AG08396 (cell line): ENCODE measurements at places on chromosomes 4 and X.

DNA sequence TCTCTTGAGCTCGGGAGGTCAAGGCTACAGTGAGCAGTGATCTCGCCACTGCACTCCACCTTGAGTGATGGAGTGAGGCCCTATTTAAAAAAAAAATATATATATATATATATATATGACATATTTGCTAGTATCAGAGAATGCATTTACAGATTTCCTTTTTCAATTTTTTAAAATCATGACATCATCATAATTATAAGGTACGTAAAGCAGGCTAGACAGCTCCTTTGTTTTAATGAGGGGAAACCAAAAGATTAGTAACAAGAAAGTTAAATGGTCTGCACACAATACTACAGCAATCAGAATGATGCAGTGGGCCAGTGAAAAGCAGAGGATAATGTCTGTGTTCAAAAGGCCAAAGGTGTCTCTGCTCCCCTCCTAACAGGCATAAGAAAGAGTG, 43.0 kb downstream of the LAS1L start:
- no peak for DNase-seq

GRCh38 chr4:107666134-107666533, 53.9 kb downstream of the PAPSS1 start:
- peak; percentile 8 for DNase-seq

DNA sequence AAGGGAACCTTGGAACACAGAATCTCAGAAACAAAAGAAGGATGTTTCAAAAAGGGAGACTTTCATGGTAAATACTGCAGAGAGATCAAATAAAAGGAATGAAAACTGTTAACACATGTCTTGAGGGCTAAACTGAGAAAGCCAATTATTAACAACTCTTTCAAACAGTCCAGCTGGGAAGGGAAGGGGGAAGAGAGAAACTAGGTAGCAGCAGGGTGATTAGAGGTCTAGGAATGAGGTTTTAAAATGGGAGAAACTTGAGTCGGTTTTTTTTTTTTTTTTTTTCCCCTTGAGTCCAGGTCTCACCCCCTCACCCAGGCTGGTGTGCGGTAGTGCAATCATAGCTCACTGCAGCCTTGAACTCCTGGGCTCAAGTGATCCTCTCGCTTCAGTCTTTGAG, 4.3 kb downstream of the BCLAF3 start:
- no peak for DNase-seq

GRCh38 chr4:27189683-27190082, 329.0 kb downstream of the STIM2 start:
- no peak for DNase-seq

GRCh38 chr4:118842055-118842454, 6.1 kb upstream of the SEC24D start:
- no peak for DNase-seq

- no peak for DNase-seq
Measured at GRCh38 chrX:113980953-113981352, 602.9 kb upstream of the HTR2C start.

- DNase-seq: peak; percentile 23
Measured at GRCh38 chr4:77481856-77482255, 123.8 kb upstream of the CXCL13 start.

GRCh38 chr4:10077483-10078335, 38.9 kb downstream of the WDR1 start:
- DNase-seq: no peak

GRCh38 chrX:117196481-117196880, 733.7 kb upstream of the CT83 start:
- no peak for DNase-seq

- DNase-seq: no peak
Measured at GRCh38 chr4:1983053-1983845, 25.5 kb downstream of the NELFA start.

- no peak for DNase-seq
Measured at GRCh38 chrX:18607966-18608365, 63.9 kb downstream of the RS1 start.

GRCh38 chr4:111905511-111905910, 239.7 kb upstream of the FAM241A start:
- no peak for DNase-seq

DNA sequence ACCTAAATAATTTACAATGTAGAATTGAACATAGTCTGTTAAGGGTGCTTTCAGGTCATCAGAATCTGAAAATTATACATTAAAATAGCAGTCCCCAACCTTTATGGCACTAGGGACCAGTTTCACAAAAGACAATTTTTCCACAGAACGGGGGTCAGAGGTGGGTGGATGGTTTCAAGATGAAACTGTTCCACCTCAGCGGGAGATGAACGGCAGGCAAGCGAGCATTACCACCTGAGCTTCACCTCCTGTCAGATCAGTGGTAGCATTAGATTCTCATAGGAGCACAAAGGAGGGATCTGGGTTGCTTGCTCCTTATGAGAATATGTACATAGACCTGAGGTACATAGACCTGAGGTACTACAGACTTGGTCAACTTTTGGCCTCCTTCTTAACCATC, 29.0 kb downstream of the LRBA start:
- no peak for DNase-seq

DNA sequence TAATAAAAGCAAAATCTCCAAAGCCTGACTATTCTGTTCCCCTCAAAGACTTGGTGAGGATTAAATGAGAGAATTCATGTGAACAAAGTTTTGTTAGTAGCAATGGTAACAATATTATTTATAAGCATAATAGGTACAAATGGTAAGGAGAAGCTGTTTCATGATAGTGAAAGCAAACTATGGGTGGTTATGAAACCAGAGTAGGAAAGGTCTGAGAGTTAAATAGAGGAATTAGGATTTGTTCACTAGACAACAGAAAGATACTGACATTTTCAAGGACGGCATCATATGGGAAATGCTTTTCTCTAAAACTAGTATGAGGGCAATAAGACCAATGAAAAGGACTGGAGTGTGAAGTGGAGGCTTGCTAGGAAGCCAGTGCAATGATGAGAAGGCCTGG, 128.6 kb upstream of the FTHL17 start:
- DNase-seq: no peak

- DNase-seq: no peak
Measured at GRCh38 chr4:150206265-150206664, 128.0 kb downstream of the DCLK2 start.

DNA sequence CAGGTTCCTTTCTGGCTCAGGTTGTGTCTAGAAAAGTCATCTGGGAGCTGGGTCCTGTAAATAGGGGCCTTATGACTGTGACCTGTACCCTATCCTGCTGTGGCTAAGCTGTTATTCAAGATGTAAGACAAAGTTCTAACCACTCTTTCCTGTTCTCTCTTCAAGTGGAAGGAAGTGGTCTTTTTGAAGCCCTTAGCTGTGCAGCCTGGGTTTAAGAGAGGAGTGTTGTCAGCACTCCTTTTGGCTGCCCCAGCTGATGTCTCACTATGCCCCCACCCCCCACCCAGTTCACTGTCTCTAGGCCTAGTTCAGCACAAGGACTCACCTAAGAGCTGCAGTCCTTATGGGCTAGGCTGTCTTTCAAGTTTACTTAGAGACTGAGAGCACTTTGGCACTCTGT, 1069.5 kb downstream of the FAM133A start:
- DNase-seq: no peak

GRCh38 chrX:13029887-13030771, 14.3 kb downstream of the FAM9C start:
- no peak for DNase-seq

DNA sequence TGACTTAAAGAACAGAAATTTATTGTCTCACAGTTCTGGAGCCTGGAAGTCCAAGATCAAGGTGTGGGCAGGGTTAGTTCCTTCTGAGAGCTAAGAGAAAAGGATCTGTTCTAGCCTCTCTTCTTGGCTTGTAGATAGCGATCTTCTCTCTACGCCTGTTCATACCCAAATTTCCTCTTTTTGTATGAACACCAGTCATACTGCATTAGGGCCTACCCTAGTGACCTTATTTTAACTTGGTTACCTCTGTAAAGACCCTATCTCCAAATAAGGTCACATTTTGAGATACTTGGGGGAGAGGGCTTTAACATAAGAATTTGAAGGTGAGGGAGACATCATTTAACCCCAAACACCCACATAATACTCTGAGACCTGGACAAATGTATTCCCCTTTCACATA, 55.6 kb upstream of the SPP1 start:
- DNase-seq: no peak

DNA sequence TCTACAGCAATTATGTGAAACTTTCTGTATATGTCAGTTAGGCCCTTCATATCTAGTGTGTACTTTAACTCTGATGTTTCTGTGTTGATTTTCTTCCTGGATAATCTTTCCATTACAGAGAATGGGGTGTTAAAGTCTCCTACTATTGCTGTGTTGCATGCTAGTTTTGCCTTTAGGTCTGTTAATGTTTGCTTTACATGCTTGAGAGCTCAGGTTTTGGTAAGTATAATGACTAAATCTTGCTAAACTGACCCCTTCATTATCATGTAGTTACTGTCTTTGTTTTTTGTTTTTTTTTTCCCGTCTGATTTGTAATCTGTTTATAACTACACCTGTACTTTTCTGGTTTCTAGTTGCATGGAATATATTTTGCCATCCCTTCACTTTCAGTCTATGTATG, 63.6 kb upstream of the UGT2B15 start:
- DNase-seq: no peak

DNA sequence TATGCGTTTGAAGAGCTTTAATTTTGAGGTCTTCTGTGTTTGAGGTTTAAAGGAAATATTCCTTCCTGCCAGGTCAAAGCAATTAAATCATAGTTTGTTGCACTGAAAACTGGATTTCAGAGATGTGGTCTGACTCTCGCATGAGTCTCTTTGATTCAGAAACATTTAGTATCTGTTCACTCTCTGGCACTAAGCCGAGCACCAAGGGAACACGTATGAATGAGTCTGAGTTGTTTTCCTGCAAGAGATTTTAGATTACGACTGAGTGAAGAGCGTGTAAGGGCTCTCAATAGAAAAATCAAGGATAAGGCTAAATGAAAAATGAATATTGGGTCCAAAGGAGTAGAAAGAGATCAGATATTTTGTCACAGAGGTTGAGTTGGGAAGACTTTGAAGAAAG, 875.4 kb upstream of the PRKX start:
- DNase-seq: no peak

DNA sequence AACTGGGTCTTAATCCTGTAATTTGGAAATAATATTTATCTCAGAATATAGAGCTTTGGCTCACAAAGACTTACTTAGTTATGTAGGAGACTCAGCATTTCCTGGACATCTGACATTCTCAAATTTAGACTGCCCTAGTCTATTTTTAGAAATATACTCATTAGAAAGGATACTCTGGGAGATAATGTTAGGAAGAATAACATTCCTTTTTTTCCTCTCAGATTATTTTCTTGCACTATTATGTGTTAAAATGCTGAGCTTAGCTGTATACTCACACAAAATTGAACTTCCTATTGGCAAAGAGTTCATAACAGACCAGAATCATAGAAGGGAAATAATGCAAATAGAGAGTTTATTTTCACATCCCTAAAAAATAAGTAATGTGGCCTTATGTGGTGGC, 1424.9 kb upstream of the PCDH7 start:
- DNase-seq: no peak

DNA sequence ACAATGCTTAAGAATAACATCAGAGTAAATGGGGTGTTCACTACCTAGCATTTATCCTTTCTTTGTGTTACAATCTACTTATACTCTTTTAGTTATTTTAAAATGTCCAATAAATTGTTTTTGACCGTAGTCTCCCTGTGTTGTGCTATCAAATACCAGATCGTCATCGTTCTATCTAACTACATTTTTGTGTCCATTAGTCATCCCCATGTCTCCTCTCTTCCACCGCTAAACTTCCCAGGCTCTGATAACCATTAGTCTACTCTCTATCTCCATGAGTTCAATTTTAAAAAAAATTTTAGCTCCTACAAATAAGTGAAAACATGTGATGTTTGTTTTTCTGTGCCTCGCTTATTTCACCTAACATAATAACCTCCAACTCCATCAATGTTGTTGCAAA, 381.9 kb downstream of the PRDM5 start:
- no peak for DNase-seq

GRCh38 chr4:112567536-112567935, 51.6 kb upstream of the NEUROG2 start:
- no peak for DNase-seq

- no peak for DNase-seq
Measured at GRCh38 chr4:109032671-109033070, 269.8 kb downstream of the COL25A1 start.

DNA sequence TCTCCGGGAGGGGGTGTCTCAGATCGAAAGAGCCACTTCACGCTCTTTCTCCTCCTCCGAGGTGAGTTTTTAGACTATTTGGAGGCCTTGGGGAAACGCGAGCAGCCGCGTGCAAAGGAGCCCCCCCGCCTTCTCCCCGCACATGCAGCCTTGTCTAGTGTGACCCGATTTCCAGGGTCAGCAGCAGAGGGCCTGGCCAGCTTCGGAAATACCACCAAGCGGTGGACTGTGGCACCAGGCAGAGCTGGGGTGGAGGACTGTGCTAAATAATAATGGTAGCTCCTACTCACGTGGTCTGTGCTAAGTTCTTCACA, 79.3 kb upstream of the BCOR start:
- no peak for DNase-seq

DNA sequence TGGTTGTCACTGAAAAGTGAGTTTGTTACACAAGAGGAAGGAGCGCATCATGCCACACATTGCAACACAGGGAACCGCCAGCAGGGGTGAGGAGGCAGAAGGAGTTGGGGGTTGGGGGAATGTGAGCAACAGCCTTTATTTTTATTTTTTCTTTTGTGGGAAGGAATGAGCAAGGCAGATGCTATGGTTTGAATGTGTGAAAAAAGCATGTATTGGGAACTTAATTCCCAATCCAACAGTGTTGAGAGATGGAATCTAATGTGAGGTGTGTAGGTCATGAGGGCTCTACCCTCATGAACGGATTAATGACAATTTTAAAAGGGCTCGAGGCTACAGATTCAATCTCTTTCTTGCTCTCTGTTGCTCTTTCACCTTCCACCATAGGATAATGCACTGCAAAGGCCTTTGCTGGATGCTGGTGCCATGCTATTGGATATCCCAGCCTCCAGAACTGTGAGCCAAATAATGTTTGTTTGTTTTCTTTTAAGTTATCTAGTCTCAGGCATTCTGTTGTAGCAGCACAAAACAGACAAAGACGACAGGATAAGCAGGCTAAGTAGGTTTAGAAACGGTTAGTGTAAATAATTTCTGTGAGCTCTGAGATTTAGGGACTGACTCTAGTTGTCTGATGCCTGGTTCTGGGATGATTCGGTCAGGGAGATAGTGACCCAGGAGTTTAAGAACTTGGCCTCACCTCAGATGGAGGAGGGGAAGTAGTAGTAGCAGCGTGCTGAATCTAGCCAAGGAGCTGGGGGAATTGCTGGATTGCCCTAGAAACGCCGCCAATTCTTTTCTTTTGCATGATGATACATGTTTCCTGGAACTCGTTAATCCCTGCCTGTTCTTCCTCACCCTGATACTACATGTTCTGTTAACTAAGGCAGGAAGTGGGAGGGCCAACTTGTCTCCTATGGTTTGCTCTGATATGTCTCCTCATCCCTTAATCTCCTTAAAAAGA, 156.6 kb upstream of the CTSO start:
- peak; percentile 6 for DNase-seq

DNA sequence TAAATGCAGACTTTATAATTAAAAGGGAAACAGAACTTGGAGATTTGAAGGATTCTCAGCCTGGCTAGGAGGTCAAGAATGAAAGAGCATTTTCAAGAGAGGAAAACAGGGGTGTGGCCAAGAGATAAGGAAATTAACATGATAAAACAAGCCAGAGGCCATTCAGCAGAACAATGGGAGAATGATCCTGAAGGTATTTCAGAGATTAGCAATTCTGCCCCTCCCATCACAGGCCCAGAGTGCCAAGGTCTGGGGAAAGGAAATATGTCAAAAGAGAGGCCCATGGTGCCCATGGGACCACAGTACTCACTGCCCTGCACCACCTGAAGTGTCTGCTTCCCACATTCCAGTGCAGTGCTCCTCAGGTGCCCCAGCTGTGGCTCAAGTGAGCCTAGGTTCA, 188.5 kb upstream of the STS start:
- no peak for DNase-seq
